NB4 (cell line): ENCODE measurements at places on chromosomes 12 and 14.
A peak's percentile ranks its signal among the peaks of the same experiment; 100 is the strongest.

DNA sequence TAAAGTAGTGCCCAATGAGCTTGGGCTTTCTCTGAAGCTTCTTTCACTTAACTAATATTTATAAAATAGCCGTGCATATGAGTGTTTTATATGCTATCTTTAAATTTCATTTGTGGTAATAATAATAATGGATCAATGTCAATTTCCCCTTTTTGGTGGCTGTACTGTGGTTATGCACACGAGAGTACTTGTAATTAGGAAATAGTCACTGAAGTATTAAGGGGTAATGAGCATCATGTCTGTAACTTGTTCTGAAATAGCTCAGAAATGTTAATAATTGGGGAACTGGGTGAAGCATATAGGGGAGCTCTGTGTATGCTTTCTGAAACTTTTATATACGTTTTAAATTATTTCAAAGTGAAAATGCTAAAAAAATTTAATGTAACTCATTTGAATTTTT is 7.0 kb upstream of the RNASE8 start:
- DNase-seq, result no peak

GRCh38 chr14:35378425-35379233 is 25.9 kb downstream of the NFKBIA start:
- no peak for DNase-seq

DNA sequence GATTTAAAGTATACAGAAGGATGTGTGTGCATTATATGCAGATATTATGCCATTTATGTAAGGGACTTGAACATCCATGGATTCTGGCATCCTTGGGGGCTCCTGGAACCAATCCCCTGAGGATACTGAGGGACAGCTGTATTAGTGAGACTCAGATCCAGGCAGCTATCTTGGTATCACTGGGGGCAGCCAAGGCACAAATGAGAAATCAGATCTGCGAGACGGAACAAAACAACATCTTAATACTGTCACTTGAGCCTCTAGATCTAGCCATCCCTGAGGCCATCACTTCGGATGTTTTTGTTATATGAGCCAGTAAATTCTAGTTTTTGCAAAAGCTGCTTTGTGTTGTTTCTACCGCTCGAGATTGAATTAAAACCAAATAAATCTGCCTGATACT is 175.1 kb upstream of the SFSWAP start:
- no peak for DNase-seq

DNA sequence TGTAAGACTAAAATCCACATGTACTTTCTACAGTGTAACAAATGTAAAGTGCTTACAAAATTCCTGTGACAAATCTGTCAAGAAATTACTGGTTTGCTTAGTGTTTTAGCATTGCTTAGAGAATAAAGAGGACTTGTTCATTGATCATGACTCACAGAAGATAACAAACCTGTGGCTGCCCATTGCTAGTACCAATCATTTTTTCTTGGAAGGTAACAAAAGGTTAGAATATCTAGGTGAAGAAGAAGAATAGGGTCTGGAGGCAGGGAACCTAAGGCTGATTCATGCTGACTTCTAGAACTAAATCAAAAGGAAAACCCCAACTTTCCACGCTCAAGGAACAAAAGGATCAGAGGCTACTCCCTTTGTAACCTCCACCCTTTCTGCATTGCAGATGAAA is 232.7 kb upstream of the ABCD2 start:
- no peak for DNase-seq

DNA sequence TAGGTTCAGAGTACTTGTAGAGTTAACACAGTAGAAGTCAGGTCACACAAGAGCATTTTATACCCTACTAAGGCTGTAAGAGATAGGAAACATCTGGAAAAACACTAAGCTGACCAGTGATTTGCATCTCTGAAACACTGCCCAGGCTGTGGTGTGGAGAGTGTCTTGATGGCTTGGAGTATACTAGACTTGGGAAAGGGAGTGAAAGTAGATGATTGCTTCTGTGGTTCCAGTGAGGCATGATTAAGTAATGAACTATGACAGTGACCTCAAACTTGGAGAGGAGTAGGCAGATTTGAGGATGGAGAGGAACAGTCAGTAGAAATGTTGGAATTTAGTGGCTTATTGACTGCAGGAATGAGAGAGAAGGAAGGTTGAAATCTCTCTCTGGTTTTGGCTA is 201.2 kb downstream of the FLRT2 start:
- DNase-seq, result no peak

GRCh38 chr12:105417732-105418131 is 87.2 kb downstream of the C12orf75 start:
- DNase-seq, result no peak

DNA sequence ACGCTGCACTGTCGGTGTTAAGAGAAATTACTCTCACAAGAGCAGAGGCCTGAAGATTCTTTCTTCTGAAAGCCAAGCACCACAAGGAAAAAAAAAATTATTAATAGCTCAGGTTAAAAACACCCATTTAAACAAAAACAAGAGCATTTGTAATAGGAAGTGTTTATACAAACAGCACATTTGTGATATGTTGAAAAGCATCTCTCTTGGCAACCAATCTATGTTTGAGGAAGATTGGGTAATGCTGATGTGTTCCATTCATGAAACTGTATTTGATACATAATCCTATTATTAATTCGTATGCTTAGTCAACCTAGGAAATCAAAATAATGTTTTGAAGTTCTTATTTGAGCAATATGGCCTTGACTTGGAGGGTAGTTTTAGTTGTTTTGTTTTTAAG is 36.5 kb downstream of the SSPN start:
- no peak for DNase-seq

GRCh38 chr14:64748995-64749714 is 44.9 kb downstream of the PLEKHG3 start:
- no peak for DNase-seq

GRCh38 chr14:50510157-50510556 is 22.2 kb downstream of the MAP4K5 start:
- no peak for DNase-seq

GRCh38 chr14:58792416-58792815 is 154.7 kb downstream of the DACT1 start:
- DNase-seq, result no peak

DNA sequence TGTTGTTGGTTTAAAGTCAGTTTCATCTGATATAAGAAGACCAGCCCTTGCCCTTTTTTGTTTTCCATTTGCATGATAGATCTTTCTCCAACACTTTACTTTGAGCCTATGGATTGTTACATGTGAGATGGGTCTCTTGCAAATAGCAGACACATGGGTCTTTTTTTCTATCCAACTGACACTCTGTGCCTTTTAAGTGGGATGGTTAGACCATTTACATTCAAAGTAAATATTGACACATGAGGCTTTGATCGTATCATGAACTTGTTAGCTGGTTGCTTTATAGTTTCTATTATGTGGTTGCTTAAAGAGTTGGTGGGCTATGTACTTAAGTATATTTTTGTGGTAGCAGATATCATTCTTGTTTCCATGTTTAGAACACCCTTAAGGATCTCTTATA is 213.4 kb upstream of the G2E3 start:
- no peak for DNase-seq

DNA sequence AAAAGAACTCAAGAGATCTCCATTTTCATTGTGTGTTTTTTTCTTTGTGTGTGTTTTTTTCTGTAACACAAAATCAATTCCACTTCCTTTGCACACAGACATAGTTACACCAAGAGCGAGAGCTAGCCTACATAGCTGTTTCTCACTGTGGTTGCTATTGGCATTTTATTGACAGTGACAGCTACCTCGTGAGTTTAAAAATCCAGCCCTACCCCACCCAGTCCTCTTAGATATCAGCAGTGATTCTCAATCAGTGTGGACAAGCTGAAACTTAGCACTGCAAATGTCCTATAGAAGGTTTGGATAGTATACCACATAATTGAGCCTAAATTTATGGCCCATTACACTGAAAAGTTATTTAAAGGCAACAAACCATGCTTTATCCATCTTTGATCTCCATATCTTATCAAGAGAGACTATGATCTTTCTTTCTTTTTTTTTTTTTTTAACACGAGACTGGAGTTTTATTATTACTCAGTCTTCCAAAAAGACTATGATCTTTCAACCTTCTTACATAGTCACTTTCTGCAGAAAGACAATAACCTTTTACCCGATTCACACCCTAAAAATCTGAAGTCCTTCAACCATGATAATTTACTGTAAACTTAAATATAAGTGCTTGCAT is 46.8 kb downstream of the ATP2B1 start:
- no peak for DNase-seq

DNA sequence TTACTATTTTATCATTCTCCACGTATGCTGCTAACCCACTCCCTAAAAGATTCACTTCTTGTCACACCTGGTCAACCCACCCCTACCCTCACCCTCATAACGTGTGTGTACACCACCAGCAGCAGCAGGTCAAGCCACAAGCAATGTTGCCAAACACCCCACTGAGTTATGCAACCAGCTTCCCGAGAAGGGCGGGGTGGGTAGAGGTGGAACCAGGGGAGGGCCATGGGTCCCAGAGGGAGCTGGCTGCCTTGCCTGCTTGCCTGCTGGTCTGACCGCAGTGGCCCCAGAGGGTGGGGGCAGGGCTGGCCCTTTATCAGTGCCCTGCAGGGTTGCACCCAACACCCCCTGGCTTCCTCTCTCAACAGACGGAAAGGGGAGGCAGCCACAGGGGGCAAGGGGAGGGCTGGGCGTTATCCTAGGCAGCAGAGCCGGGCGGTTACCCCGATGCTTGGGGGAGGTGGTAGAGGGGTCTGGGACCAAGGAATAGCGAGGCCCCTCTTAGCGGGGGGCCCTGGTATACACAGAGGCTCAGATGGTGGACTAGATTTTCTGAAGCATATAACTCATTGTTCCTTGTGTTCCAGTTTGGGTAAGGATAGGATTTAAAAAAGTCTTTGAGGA is 3.5 kb upstream of the NFE2 start:
- DNase-seq, result peak; percentile 100

DNA sequence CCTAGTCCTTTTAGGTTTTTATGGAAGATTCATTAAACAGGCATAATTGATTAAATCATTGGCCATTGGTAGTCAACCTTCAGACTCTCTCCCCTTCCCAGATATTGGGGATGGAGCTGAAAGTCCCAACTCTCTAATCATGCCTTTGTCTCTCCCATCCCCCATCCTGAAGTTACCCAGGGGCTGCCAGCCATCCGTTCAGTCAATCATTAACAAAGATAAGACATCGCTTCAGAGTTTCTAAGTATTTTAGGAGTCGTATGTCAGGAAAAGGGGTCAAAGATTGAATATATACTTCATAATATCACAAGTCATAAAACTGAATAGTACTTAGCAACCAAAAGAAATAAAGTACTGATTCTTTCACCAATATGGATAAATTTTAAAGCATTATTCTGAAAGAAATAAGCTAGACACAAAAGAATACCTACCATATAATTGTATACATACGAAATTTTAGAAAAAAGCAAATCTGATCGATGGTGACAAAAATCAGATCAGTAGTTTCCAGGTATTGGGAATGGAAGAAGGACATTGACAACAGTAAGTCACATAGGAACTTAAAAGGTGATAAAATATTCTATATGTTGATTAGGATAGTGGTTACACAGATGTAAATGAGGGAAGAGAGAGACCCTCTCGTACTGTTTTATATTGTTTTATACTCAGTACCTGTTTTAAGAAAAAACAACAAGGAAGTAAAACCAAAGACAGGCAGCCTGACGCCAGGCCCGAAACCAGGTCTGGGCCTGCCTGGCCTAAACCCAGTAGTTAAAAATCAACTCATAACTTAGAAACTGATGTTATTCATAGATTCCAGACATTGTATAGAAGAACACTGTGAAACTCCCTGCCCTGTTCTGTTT is 414.4 kb downstream of the DAD1 start:
- DNase-seq, result no peak

- DNase-seq, result no peak
Measured at GRCh38 chr12:59708484-59708883, 112.7 kb downstream of the SLC16A7 start.

DNA sequence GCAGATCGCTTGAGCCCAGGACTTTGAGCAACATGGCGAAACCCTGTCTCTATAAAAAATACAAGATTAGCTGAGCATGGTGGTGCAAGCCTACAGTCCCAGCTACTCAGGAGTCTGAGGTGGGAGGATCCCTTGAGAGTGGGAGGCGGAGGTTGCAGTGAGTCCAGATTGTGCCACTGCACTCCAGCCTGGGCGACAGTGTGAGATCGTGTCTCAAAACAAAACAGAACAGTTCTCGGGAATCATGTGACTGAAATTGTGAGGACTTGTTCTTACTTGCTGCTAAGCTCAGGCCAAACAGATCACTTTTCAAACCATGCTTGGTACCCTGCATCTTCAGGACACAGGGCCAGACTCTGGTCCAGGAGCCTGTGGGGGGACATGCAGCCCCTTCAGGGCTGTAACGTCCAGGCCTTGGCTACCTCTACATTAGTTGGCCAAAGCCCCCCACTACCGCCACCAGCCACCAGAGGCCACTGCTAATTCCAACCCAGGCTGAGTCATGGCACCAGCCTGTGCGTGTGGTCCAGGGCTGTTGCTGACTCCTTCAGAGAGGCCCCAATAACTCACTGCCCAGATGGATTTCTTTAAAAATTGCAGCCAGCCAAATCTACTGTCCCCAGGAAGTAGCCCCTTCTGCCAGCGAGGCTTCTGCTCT is 33.4 kb upstream of the SYNDIG1L start:
- DNase-seq, result peak; percentile 48

DNA sequence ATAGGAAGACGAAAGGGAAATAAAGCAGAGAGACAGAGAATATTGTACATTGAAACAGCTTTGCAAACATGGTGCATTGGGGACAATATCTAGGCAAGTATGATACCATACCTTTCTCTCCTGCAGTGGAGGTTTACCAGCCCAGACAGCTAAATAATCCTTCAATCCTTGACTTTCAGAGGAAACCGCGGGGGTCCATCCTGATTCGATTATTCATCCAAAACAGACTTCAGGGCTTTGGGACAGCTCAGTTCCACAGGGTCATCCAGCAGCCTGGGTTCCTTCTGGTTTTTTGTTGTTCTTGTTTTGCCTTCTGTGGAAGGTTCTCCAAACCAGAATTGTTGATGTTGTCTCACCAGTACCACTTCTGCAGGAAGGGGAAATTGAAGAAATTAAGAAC is 81.5 kb downstream of the LGR5 start:
- no peak for DNase-seq

- peak; percentile 80 for DNase-seq
Measured at GRCh38 chr14:65074449-65075150, 27.7 kb downstream of the MAX start.

DNA sequence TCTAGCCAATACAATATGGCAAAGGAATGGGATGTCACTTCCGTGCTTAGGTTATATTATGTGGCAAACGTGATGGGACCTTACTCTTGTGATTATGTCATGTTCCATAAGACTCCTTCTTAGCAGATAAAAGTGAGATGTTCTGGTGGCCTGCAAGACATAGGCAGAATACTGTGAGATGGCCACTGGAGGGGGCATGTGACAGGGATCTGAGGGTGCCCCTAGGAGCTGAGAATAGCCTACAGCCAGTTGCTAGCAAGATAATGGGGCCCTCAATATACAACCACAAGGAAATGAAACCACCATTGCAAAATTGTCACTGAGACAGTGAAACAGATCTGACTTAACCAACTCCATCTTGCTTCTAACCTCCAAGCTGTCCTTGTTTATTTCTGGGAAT is 151.4 kb upstream of the SSTR1 start:
- DNase-seq, result peak; percentile 1
